ENCODE measurements at places on chromosomes 7 and 10.

DNA sequence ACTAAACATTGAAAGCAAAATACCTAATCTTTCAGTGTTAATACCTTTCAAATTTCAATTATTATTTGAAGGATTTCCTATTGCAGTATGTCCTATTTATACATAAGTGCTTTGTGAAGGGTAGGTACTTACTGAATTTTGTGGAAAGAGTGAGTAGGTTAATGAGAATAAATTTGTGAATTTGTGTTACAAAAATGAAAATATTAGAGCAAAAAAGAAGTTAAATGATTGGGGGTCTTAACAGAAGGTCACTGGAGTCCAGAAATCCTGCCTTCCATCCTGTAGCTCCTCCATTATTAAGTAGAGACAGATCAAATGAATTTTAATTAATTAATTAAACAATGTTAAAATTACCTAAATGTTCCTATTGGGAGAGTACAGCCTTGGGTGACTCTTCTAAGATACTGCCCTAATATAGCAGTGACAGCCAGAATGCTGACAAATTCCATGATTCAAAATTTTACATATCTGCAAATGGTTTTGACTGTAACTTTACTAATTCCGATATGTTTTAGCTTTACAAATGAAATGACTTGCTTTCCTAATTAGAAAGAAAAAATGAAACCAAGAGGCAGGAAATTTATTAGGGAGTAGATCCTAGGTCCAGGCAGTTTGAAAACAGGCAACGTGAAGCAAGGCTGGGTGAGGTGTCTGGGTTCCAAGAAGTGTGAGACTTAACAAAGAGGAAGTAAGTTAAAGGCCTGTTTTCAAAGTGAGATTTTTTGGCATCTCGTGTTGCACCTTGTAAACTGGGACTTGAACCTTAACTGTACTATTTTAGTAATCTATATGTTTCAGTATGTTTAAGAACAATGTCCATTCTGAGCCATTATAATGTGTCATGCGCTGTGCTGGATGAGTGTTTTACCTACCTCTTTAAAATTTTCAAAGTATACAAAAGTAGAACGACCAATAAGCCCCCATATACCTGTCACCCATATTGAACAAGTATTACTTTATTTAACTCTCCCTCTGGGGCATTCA lies 1.5 kb downstream of the PIK3CG start:
- DNase-seq, result no peak

DNA sequence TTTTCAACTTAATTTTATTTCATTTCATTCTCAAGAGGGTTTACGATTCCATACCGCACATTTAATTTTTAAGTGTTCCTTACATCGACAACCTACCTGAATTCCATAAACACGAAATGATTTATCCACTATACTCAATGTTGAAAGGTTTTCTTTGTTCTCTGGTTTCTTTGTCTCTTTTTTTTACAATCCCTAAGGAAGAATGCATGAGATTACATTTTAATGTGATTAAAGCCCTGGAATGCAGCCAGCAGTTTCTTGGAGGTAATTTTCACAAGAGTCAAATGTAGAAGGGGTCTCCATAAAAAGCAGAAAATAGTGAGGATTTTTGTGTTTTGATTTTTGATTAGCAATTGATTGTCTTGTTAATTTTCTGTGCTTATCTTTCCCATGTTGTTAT lies 59.2 kb upstream of the ADCY1 start:
- no peak for DNase-seq

DNA sequence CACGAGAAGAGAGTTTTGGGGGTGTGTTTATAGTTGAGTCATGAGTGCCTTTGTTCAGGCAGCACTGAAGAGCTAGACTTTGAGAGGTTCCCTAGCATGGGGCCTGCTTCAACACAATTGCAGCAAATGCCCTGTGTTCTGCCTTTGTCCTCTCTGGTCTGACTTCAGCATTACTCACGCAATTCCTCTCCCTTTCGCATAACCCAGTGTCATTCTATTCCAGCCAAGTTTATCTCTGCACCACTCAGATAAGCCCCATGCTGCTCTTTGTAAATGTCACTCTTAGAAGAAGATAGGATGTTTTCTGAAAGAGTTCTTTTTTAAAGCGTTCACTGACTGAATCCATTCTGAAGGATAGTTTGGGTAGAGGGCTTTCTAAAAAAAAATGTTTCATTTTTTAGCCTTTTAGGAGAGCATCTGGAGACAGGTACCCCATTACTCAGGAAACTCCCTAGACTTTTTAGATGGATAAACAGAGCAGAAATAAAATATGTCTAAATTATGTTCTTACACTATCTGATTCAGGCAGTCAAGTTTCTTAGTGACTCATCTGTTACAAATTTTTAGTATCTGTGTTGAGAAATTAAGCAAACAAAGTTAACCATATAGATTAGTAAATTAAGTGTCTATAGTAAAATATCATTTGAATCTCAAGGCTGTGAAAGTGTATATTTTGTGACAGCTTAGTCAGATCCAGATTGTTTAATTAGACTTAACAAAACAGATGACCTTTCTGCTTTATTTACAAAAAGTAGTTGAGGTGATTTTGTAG lies 318.5 kb downstream of the GPR158 start:
- DNase-seq, result no peak

DNA sequence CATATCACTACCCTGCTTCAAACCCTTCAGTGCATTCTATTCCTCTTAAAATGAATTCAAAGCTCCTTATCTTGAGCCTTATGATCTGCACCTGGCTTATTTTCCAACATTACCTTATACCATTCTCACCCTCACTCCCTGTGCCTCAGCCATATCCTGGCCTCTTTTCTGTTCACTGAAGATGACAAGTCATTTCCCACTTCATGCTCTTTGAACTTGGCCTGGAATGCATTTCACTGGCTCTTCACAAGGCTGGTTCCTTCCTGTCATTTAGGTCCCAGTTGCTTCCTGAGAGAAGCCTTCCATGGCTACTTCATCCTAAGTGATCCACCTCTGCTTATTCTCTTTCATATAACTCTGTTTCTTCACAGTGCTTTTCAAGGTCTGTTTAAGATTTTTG lies 3.2 kb upstream of the LIPF start:
- no peak for DNase-seq

- no peak for DNase-seq
Measured at GRCh38 chr7:129166745-129167144, 21.7 kb upstream of the SMO start.

DNA sequence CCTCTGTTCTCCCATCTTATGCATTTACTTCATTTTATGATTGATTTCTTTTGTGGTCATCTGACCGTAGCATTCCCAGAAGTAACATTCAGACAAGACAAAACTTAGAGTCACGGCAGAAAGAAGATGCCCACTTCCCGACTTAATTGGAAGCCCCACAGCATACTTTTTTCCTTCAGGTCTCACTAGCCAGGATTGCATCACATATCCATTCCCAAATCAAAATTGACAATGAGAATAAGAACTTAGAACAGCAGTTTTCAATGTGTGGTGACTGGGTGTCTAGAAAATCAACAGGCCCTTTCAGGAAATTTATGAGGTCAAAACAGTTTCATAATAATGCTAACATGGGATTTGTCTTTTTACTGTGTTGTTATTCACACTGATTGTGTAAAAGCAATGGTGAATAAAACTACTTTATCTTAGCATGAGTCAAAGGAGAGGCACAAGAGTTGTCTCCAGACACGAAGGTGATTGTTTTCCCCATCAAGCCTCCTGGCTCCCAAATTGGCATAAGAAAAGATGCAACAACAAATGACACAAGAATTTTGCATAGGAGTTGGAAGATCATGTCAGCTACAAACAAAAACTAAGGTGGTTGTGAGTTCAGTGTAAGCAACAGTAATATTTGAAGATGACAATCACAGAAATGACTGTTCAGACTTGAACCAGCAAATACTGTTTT lies 493.9 kb downstream of the HTR7 start:
- no peak for DNase-seq

GRCh38 chr7:128862571-128863432 lies at the start of gene ATP6V1F:
ATP6V1F (plus strand) TSS chr7:128862856; CDS start chr7:128862905, 49 bp downstream.
- peak; percentile 70 for DNase-seq

DNA sequence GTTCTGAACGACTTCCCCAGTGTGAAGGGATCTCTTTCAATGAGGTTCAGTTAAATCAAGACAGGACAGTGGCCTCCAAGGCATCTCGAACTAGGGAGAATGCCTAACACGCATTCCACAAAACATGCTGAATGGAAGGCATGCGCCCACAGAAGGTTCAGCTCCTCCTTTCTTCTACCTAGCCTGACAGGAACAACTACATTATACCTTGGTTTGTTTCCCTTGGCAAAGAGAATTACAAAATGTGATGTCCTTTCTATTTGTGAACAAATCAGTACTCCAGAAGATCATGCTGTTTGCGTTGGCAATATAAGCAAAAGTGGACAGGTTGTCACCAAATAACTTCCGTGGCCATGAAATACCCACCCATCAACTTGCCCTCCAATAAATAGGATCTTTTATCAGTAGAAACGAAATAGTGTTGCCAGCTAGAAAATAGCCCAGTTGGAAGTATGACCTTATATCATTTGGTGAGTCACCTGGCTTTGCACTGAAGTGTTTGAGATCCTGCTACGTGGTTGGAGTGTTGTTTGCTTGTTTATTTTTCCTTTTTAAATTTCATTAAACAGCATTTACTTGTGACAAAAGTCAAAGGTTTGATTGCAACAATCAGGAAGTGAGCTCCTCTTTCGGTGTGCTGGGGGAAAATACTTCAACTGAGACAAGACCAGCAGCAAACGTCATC lies 117.0 kb upstream of the FAM204A start:
- no peak for DNase-seq

GRCh38 chr7:116041615-116042014 lies 11.1 kb upstream of the TFEC start:
- no peak for DNase-seq

DNA sequence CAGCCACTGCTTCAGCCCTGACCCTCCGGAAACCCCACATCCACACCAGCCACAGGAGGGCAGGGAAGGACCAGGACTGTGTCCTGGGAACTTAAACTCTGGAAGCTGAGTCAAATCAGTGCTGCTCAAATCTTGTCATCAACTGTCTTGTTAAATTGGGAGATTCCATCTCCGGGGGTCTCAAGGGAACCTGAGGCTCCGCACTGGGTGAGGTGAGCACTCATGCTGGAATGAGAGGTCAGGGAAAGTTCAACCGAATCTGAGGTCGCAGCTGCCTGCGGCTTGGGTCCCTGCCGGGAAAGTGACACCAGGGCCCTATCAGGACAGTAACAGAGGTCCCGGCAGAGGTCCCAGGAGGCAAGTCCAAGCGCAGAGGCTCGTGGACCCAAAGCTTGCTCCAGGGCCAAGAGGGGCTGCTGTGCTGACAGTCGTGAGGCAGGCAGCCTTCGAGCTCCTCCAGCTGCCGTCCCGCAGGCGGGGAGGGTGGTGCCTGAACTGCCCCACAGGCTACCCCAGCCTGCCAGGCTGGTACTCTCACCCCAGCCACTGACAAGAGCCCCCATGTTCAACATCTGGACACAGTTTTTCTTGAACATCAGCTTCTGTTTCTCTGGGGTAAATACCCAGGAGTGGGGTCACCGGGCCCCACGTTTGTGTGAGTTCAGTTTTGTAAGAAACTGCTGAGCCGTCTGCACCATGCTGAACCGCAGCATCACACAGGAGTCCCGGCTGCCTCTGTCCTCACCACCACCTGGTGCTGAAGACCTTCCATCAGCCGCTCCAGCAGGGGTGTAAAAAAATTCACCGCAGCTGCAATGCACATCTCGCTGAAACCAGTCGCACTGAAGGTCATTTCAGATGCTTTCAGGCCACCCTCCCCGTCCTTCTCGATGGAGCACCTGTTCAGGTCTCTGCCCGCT lies 101.0 kb downstream of the DIP2C start:
- no peak for DNase-seq

DNA sequence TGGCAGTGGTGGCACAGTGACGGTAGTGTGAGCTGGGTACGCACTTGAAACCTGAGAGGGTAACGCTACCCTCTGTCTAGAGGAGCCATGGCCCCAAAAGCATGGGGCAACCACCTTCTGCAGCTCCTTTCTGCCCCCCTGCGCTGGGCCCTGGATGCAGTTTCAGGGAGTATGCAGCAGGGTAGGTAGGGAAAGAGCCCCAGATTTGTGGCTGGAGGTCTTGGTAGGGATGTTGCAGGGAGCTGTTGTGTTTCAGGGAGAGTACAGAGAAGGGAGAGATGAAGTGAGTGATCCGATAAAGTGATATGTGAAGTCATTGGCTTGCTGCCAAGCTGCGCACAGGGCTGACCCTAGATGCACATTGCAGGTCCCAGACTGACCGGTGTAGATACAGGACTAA lies 2.7 kb upstream of the PGAM2 start:
- DNase-seq, result no peak

DNA sequence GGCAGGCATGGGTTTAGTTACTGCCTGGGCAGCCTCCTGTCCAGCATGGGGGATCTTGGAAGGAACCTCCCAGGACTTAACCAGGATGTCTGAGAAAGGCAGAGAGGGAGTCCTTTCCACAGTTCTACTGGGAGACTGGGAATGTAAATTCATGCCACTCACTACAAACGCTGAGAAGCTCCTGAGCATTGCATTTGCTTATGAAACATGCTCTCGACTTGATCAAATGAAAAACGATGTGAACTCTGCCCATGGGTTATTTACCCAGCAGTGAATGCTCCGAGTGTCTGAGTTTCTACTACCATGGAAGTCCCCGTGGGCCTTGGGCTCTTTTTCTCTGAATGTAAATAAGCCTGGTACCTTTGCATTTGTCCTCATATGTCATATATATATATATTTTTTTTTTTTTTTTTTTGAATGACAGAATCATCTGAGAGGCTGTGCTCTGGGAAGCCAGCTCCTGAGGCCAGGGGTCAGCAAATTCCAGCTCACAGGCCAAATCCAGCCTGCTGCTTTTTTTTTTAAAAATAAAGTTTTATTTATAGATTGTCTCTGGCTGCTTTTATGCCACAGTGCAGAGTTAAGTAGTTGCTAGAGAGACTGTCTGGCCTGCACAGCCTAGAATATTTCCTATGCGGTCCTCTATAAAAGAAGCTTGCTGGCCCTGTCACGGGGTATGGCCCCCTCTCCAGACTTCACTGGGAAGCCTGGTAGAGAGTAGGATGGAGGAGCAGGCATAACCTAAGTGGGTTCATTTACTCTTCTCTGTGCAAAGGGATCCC lies 21.4 kb upstream of the RAPGEF5 start:
- DNase-seq, result no peak

GRCh38 chr10:71564194-71564820 lies 155.3 kb downstream of the C10orf105 start:
- DNase-seq, result no peak

- no peak for DNase-seq
Measured at GRCh38 chr7:49322476-49322875, 398.1 kb downstream of the CDC14C start.

GRCh38 chr10:112280205-112280921 lies 2.8 kb upstream of the TECTB start:
- no peak for DNase-seq

- no peak for DNase-seq
Measured at GRCh38 chr7:141837683-141838082, 3.6 kb downstream of the PRSS37 start.

GRCh38 chr10:43287056-43288007 lies 20.5 kb upstream of the RASGEF1A start:
- no peak for DNase-seq

- DNase-seq, result no peak
Measured at GRCh38 chr7:31873816-31874597, 187.0 kb downstream of the PPP1R17 start.

GRCh38 chr10:53744746-53745145 lies 972.2 kb upstream of the MBL2 start:
- no peak for DNase-seq

- DNase-seq, result no peak
Measured at GRCh38 chr10:2782265-2782664, 285.1 kb upstream of the PFKP start.

- no peak for DNase-seq
Measured at GRCh38 chr7:42345478-42346299, 108.7 kb upstream of the GLI3 start.

Data from cortex of kidney (tissue), 1 donor.